ENCODE measurements at places on chromosomes 3 and 15.

- H3K27ac ChIP-seq = no peak overlapping the region
- H3K27me3 ChIP-seq = peaks cover 17% of the 10 kb centered on the region
- no peak for DNase-seq
- H3K36me3 ChIP-seq = no peaks in the 10 kb centered on the region
- peaks cover 1% of the 10 kb centered on the region for H3K4me1 ChIP-seq
These were observed 278.5 kb upstream of the UMPS start for GRCh38 chr3:124451630-124452317.

DNA sequence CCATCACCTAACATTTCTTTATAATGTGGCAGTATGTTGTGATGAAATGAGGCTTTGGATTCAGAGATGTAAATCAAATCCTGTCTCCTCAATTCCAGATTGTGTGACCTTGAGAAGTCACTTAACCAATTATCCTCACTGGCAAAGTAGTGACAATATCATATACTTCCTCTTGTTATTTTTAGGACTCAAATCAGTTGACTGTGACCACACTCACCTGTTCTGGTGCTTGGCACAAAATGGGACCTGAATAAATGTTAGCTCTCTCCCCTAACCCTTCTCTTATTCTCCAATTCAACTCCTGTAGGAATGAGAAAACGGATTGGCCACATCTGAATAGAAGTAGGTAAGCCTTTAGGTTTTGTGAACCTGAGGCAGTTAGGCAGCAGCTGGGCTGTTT is 42.1 kb downstream of the IQCH start:
- peaks cover 3% of the 10 kb centered on the region for H3K27me3 ChIP-seq
- peaks cover 10% of the 10 kb centered on the region for H3K4me1 ChIP-seq
- no peak overlapping the region for H3K4me3 ChIP-seq

DNA sequence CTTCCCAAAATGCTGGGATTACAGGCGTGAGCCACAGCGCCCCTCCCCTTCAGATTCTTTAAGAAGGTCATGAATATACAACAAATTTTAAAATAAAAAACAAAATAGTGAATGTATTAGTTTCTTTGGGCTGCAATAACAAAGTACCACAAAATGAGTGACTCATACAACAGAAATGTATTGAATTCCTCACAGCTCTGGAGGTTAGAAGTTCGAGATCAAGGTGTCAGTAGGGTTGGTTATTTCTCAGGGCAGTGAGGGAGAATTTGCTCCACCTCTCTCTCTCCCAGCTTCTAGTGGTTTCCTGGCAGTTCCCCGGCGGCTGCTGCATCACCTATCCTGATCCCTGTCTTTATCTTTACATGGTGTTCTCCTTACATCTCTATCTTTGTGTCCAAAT is 804.0 kb downstream of the ROBO1 start:
- H3K36me3 ChIP-seq = peaks cover 3% of the 10 kb centered on the region
- no peak overlapping the region for H3K4me3 ChIP-seq
- no peaks in the 10 kb centered on the region for H3K27me3 ChIP-seq
- H3K27ac ChIP-seq = no peak overlapping the region
- no peaks in the 10 kb centered on the region for H3K4me1 ChIP-seq

- peaks cover 14% of the 10 kb centered on the region for H3K36me3 ChIP-seq
- no peak overlapping the region for H3K4me3 ChIP-seq
- no peak for DNase-seq
- H3K27me3 ChIP-seq = peaks cover 2% of the 10 kb centered on the region
- H3K27ac ChIP-seq = no peak overlapping the region
These were observed 158.9 kb downstream of the TAFA4 start for GRCh38 chr3:68773401-68773800.

DNA sequence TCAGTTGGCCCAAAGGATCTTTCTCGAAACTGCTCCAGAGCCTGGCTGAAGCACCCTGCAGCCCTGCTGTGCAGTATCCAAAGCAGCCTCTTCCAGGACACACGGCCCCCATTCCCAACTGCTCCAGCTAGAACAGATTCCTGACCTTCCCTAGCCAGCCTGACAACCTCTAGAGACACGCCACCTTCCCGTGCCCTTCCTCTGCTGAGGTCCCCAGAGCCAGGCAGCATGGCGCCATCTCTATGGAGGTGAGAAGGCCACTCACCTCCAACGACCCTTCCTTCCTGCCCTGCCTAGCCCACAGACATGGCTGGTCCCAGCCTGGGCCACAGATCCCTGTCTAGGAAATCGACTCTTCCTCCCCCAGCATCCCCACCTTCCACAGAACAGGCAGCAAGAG is 3.1 kb downstream of the KIF7 start:
- H3K4me3 ChIP-seq = no peak overlapping the region
- no peak for DNase-seq

DNA sequence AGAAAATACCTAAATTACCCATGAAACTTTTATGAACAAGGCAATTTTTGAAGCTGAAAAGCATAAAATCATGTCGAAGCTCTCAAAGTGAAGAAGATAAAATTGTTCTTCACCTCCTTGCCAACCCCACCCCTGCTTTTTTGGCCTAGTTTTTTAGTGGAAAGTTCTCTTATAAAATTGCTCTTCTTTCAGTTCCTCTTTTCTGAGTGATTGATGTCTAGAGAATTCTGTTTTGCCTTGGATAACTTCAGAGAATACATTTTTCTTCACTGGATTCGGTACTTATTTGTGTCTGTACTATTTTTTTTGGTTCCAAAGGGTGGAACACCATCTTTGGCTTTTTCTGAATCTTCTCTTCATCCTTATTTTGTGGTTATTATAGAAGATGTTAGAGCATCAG is 25.0 kb upstream of the PYDC2 start:
- no peak overlapping the region for H3K27ac ChIP-seq
- no peaks in the 10 kb centered on the region for H3K27me3 ChIP-seq
- DNase-seq = no peak
- no peak overlapping the region for H3K4me3 ChIP-seq
- no peaks in the 10 kb centered on the region for H3K4me1 ChIP-seq

DNA sequence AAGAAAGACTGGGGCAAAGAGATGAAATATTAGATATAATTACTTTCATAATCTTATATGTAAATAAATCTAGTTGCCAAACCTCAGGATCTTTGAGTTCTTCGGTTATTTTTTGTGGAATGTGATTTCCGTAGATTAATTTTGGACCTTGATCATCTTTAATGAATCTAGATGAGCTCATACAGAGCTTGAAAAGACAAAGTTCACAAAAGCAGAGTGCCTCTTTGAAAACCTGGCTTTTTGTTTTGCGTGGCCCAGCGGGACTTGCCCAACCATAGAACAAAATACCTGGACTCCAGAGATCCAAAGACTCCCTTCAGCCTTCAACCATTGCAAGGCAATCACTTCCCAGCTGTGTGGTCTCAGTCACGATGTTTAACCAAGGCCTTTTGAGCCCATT is 54.8 kb upstream of the CHST2 start:
- DNase-seq = no peak
- H3K4me3 ChIP-seq = no peak overlapping the region
- no peak overlapping the region for H3K27ac ChIP-seq

DNA sequence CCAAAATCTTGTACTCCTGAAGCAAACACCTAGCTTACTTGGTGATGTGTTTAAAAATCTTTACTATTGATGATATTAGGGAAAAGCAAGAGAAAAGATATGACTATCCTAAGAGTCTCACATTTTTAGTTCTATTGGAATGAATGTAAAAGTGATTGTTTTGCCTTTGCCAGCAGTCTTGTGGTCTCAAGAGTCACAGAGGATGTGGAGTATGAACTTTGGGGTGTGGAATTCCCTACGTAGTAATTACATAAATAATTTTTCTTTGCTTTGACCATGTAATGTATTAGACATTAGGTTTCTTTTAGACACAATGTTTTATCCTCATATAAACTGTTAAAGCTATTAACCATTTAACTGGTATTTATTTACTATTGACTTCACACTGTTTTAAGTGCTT is 387.6 kb downstream of the NAALADL2 start:
- no peak overlapping the region for H3K4me3 ChIP-seq
- no peak for DNase-seq
- no peaks in the 10 kb centered on the region for H3K27me3 ChIP-seq
- H3K27ac ChIP-seq = no peak overlapping the region

DNA sequence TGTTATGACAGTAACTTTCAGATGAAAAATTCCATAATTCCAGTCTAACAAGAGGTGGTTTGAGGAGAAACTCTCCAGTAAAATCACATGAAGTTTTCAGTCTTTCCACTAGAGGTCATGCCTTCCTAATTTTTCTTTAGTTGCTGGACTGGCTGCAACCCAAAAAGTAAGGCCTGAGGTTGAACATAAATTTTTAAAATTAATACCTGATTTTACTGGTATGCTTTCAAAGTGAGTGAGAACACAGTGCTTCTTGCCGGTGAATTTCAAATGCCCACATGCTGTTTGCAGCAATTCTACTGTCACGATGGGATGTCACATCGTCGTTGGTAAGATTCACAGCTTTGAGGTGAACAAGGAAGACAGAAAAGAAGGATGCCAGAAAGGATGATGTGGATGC is 89.0 kb upstream of the FGF12 start:
- H3K4me3 ChIP-seq = no peak overlapping the region
- DNase-seq = no peak
- peaks cover 8% of the 10 kb centered on the region for H3K4me1 ChIP-seq

DNA sequence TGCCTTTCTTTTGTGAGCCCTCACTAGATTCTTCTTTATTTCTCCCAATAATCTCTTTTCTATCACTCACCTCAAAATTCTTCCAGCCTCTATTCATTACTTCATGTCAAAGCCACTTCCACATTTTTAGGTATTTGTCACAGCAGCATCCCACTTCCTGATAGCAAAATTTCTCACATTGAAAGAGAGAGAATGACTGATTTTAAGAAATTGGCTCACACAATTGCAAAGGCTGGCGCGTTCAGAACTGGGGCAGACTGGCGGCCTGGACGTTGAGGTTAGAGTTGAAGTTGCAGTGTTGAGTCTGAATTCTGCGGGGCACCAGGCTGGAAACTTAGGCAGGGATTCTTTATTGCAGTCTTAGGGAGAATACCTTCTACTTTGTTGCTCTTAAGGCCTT is 117.9 kb downstream of the LRRC28 start:
- no peaks in the 10 kb centered on the region for H3K27me3 ChIP-seq
- peaks cover 17% of the 10 kb centered on the region for H3K4me1 ChIP-seq
- no peak overlapping the region for H3K27ac ChIP-seq
- H3K4me3 ChIP-seq = no peak overlapping the region
- no peak for DNase-seq

DNA sequence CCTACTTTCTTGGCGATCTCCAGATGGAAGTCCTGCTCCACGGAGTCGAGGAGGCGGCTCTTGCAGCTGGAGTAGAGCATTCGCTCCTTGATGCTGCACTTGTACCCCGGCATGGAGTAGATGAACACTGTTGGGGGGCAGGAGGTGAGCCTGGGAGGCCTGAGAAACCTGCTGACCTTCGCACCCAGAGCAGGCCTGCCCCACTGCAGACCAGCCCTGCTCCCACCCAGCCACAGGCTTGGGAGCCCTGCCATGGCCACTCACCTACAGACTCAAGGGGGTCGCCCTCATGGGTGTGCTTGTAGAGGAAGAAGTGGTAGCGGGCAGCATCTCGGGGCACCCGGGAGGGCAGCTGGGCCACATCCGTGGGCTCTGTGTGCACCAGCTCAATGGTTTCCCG is 4.2 kb upstream of the TLR9 start:
- DNase-seq = no peak
- peaks cover 33% of the 10 kb centered on the region for H3K4me1 ChIP-seq
- H3K36me3 ChIP-seq = peaks cover 3% of the 10 kb centered on the region

DNA sequence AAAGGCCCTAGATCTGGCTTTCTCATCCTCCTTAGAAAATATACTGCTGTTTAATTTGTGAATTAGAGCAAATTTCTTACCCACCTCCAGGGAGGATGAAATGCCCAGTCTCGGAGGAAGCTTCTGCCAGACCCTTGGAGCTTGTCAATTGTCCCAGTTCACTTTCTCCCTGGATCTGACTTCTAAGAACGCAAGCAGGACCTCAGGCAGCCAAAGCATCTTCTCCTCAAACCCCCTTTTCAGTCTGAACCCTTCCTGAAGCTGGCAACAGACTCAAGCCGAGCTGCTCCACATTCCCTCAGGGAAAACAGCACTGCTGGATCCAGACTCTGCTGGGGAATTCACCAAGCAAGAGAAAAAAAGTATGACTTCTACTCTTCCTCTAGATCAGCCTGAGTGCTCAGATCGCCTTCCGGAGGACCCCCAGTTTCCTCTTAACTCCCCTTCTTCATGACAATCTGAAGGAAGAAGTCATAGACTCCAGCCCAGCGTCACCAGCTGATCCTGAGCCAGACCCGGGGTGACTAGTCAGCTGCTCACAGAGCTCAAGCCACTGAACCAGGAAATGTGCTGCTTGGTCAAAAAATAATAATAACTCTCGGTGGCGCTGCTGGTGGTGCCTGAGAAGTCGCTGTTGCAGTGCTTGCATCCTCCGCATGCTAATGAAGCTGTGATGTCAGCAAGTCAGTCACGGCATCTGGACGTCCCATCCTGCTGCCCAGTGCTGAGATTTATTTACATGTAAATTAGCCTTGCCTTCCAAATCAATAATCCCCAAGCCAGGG is at the start of gene PRICKLE2:
Gene PRICKLE2, minus strand, starts transcription at position 641 of the 785 bp plus-strand sequence. CDS start 26,539 bp downstream, outside the sequence.
- no peak within 1 kb of the TSS for H3K27ac ChIP-seq
- H3K4me3 ChIP-seq = no peak within 1 kb of the TSS
- DNase-seq = no peak
- H3K4me1 ChIP-seq = no peaks in the 10 kb centered on the region

DNA sequence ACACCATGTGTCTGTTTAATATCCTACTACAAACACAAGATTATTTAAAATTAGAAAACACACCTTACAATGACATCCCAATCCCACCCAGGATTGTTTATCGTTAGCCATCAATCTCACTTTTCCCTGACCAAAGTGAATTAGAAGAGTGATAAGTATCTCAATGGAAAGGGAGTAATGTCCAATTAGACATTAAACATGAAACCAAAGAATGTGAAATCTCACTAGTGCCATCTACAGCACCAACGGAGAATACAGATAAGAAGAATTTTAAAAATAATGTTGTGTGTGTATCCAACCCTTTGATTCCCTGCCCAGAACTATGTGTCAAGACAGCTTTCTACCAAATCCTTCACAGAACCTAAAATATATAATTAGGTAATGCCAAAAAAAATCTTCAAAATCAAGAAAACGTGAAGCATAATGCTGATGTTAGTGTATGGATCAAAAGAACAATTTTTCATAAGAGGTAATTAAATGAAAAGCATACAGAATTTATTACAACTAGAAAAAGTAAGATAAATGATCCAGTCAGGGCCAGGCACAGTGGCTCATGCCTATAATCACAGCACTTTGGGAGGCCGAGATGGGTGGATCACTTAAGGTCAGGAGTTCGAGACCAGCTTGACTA is 64.2 kb downstream of the SCAPER start:
- H3K4me3 ChIP-seq = no peak overlapping the region
- no peak for DNase-seq
- H3K36me3 ChIP-seq = peaks cover 6% of the 10 kb centered on the region
- peaks cover 33% of the 10 kb centered on the region for H3K4me1 ChIP-seq

GRCh38 chr3:138349926-138350665 is 1.7 kb downstream of the MRAS start:
- DNase-seq = no peak
- H3K36me3 ChIP-seq = no peaks in the 10 kb centered on the region
- peaks cover 4% of the 10 kb centered on the region for H3K4me1 ChIP-seq
- peaks cover 30% of the 10 kb centered on the region for H3K27me3 ChIP-seq
- peak overlapping the region; percentile 70 for H3K4me3 ChIP-seq
- H3K27ac ChIP-seq = no peak overlapping the region

GRCh38 chr3:192422997-192423342 is 304.4 kb downstream of the FGF12 start:
- H3K4me1 ChIP-seq = no peaks in the 10 kb centered on the region
- H3K4me3 ChIP-seq = no peak overlapping the region
- peaks cover 3% of the 10 kb centered on the region for H3K27me3 ChIP-seq
- H3K27ac ChIP-seq = no peak overlapping the region
- no peak for DNase-seq

- no peaks in the 10 kb centered on the region for H3K27me3 ChIP-seq
- H3K27ac ChIP-seq = no peak overlapping the region
- no peak overlapping the region for H3K4me3 ChIP-seq
- H3K36me3 ChIP-seq = no peaks in the 10 kb centered on the region
- DNase-seq = no peak
These were observed 65.9 kb upstream of the TMEM108 start for GRCh38 chr3:132972333-132972732.
